ENCODE measurements at places on chromosomes 11 and 22.

DNA sequence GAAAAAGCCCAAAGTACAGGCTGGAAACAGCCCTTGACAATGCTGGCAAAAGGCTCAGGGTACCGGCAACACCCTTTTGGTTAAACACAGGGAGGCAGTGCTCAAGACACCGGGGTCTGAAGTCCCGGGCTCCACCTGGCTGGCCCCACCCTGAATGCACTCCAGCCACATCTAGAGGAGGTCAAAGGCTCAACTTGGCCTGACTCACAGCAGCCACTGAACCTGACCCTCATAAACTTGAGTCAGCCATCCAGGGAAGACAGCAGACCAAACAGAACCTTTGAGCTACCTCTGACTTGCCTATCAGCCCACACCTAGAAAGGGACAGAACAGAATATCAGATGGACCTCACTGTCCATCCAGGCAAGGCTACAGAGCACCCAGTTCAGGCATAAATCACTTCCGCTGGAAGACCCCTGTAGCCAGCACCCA, 3.8 kb downstream of the CFL1 start:
- no peak for DNase-seq

DNA sequence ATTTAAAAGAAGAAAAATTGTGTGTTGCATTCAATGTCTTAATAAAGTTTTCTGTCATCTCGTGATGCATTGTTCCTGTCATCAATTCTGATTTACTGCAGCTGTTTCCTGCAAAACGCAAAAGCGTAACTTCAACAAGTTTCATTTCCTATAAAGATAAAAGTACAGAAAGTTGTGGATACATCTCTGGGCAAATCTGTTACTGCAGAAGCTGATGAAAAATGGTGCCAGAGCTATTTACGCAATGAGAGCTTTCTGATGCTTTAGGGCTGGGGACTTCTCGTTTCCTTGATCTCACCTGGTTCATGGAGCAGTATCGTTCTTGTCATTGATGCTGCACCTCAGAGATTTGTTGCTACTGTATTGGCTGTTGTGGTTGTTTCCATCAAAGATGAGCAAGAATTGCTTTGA, 15.5 kb upstream of the MS4A12 start:
- no peak for DNase-seq

DNA sequence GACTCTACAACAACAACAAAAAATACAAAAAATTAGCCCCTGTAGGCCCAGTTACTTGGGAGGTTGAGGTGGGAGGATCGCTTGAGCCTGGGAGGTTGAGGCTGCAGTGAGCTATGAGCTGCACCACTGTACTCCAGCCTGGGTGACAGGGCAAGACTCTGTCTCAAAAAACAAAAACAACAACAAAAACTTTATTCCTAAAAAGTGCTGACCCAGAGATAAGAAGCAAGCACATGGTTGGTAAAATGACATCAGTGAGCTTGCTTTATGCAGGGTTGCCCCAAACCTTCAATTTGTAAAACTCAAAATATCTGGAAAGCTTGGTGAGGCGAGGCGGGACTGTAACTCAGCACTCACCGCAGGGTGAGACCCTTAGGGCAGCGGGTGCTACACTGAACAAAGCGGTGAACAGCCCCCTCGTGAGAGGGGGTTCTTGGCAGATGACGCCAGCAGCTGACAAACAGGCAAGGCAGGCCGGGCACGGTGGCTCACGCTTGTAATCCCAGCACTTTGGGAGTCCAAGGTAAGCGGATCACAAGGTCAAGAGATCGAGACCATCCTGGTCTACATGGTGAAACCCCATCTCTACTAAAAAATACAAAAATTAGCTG, 3.5 kb upstream of the TCIRG1 start:
- DNase-seq, result no peak

DNA sequence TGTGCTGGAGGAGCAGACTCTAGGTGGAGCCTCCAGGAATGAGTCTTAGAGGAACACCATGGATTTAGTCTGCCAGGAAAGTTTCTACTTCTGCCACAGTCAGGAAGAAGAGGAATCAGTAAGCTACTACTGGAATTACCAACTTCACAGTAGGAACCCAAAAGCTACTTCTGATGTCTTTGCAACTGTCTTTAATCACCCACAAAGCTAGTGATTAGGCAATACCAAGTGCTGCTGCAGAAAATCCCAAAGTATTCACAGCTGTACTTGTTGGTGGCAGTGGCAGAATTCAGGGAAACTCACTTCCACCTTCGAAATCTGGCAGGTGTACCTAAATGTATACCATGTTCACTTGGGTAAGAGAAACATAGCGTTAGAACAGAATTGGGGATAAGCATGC, 264.5 kb upstream of the SORL1-AS1 start:
- DNase-seq, result no peak

- DNase-seq, result no peak
Measured at GRCh38 chr11:17529844-17530185, 14.4 kb downstream of the USH1C start.

DNA sequence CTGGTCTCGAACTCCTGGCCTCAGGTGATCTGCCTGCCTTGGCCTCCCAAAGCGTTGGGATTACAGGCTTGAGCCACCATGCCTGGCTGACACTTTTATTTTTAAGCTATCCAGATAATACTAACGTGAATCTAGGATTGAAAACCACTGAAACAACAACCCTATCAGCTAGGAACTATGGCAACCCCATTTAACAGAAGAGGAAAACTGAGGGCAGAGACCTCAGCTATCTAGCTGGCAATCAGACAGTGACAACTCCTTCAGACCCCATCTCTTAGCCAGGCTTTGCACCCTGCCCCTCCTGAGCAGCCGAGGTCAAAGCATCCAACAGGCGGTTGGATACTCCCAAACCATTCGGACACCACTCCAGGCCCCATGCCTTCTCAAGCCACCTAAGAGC, 14.1 kb downstream of the ABTB2 start:
- no peak for DNase-seq

DNA sequence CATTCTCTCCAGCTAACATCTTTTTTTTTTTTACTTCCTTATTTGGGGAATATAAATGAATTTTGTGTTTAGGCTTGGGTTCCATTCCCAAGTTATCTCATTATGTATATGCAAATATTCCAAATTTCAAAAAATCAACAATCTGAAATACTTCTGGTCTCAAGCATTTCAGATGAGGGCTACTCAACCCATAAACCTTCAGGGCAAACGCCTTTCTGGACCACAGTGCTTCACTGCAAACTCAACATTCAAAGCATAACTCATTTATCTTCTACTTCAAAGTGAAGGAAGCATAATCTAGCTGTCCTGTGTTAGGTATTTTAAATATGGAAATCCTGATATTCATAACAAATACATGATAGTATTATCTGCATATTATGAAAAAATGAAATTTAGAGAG, 161.7 kb upstream of the PGR start:
- no peak for DNase-seq

DNA sequence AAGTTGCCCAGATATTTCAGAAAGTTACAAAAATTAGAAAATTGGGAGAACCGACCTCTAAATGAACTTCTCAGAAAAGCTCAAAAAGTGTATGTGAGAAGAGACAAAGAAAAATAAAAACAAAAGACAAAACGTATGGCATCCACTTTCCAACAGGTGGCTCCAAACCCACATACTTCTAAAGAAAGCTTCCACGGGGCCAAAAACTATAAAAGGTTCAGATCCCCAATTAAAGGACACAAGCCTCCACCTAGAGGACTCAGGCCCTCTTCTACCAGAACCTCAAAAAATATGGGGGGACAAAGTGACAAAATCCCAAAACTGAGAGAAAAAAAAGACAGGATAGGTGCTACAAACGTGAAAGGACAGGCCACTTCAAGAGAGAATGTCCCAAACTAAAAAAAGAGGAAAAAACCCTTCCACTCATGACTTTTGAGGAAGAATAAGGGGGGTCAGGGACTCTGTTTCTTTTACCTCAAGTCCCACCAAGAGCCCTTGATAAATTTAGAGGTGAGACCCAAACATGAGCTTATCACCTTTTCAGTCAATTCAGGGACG, 8.8 kb downstream of the SCGB2A1 start:
- peak; percentile 65 for DNase-seq

DNA sequence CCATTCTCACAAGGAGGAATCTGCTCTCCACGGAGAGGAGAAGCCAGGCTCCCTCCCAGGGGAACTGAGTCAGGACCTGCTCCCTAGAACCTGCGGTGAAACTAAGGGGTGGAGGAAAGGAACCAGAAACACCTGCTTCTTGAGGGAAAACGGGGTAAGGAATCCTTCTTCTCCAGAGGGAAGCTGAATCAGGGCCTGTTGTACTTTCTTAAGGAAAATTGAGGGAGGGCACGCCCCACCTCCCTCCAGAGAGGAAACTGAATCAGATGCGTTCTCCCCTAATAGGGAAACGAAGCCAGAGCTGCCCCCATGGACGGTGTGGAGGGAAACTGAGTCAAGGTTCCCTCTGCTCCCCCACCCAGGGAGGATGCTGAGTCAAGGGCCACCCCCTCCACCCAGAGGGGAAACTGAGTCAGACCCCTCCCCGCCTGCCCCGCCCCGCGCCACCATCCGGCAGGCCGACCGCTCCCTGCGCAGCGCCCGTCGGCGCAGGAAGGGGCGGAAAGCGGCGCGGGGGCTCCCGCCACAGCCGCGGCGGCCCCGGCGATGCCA, 393 bp downstream of the RELA start:
- peak; percentile 53 for DNase-seq

DNA sequence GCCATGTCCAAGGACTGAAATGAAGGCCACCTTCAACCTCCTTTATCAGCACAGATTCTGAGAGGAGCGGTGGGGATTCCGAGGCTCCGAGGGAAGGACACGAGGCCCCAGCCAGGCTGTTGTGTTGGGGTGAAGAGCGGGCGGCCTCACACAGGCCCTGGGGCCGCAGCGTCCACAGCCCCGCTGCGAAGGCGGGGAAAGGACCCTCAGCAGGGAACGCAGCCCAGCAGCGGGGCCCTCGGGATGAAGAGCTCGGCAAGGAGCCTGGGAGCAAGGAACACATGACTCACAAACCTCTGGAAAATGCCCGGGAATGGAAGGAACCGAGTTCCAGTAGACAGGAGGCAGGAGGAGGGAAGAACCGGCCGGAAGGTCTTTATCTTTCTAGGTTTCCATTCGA, 227.2 kb downstream of the BRD1 start:
- no peak for DNase-seq

- no peak for DNase-seq
Measured at GRCh38 chr11:9269492-9270013, 4.4 kb upstream of the DENND5A start.

DNA sequence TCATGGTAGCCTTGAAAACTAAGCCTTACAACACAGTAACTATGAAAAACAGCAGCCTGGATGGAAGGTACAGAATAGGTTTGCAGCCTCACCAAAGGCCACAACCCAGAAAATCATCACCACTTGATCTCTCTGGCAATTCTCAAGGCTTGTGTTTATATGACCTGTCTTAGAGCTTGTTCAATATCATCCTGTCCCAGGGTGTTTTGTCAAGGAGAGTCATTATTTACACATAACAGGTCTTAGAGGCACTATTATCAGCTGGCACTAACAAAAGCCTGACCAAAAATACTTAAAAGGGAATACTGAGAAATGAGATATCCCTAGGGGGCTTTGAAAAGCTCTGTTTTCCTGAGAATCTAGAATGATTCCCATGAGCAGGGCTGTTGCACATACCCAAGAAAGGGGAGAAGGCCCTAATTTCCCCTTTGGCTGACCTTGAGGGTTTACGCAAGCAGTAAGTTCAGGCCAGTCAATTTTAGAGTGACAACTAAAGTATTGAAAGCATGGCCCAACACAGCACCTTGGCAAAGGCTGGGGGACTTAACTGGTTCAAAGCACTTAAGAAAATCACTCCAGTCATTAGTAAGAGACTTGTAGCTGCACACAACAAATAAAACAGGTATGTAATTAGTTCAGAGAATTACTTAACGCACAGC, 7.9 kb downstream of the SC5D start:
- DNase-seq, result no peak

GRCh38 chr11:115550291-115551059, 46.3 kb upstream of the CADM1 start:
- peak; percentile 62 for DNase-seq

- no peak for DNase-seq
Measured at GRCh38 chr11:8697054-8697453, 14.5 kb downstream of the RPL27A start.

GRCh38 chr22:25569361-25569760, 4.9 kb downstream of the GRK3 start:
- DNase-seq, result no peak

GRCh38 chr11:17600316-17601255, 53.5 kb downstream of the OTOG start:
- no peak for DNase-seq

GRCh38 chr11:104876861-104877431, 21.3 kb downstream of the CASP12 start:
- DNase-seq, result no peak

DNA sequence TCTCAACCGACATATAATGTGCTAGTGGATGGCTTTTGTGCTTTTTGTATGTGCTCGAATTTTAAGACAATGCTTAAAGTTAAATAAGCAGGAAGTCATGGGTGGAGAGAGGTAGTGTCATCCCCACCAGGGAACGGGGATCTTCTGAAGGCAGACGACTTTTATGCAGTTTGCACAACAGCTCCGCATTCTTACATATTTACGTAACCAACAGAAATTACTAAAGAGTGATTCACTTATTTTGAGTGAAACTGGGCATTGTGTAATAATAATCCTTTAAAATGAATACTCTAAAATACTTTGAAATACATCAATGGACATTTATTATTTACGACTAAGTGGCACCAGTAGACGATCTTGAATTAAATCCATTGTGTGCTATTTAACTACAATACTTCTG, 305.1 kb downstream of the CNTN5 start:
- no peak for DNase-seq

- DNase-seq, result no peak
Measured at GRCh38 chr11:93540337-93540736, 2.9 kb downstream of the SMCO4 start.

DNA sequence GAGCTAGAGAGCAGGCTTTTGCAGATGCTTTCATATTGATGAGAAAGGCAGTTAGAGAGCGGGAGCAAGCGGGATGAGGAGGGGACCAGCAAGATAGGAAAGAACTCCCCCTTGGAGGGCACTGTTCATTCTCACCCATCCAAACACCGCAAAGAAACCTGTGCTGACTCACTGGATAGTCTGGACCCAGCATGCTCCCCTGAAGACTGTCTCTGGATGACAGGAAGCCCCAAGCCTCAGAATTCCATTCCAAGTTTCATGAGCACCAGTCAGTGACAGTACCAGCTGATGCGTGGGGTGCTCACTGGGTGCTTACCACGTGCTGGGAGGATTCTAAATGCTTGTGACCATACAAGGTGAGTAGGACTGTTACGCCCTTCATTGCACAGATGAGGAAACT, 34.2 kb downstream of the MICAL3 start:
- DNase-seq, result no peak

DNA sequence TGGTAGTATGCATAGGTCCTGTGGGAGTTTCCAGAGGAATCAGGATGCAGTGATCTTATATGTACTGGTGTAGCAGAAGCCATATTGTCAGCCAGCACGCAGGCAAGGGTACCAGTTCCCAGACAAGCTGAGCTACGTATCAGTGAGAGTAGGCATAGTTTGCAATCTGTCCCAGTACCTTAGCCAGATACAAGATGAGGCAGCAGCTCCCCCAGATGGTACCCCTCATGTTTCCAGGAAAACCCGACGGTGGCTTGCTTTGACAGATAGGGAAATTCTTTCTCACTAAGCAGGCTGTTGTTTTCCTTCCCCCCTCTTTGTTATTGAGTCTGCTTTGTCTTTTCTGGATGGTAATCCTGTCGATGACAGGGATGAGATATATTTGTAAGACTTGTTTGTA, 109.7 kb upstream of the RRM1 start:
- DNase-seq, result no peak
